ENCODE measurements at places on chromosomes 5 and 9.

DNA sequence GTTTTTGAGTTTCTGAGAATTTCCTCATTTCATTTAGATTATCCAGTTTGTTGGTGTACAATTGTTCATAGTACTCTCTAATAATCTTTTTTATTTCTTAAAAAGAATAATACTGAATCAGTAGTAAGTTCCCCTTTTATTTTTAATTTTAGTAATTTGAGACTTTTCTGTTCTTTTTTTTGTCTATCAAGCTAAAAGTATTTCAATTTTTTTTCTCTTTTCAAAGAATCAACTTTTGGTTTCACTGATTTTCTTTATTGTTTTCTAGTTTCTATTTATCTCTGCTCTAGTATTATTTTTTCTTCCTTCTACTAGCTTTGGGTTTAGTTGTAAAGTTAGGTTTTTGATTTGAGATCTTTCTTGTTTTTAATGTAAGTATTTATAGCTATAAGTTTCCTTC is 60.6 kb upstream of the ARL15 start:
- DNase-seq, result no peak

GRCh38 chr5:118825226-118825625 is 163.1 kb downstream of the DTWD2 start:
- DNase-seq, result no peak

- no peak for DNase-seq
Measured at GRCh38 chr5:141734501-141735229, 52.6 kb upstream of the ARAP3 start.

DNA sequence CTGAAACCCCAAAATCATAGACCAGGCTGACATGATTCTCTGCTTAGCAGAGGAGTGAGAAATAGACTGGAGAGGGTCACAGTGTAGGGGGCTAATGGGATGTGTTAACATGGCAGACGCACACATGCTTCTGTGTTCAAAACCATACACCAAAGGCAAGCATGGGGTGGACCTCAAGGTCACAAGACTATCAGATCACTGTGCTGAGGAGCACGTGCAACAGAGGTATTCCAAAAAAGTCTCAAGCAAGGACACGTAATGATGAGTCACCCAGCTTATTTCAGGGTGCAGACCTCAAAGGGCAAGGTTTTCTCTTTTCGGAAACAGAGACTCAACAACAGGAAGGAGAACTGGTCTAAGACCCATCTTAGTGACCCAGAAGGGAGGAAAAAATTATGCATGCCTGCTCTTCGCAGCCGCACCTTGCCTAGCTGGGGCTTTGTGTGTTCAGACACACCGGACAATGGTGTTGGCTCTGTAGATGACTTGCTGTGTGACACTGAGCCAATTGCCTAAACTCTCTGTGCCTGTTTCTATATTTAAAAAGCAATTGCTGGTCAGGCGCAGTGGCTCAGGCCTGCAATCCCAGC is 20.3 kb downstream of the WHRN start:
- no peak for DNase-seq

- DNase-seq, result no peak
Measured at GRCh38 chr9:131621551-131622358, 76.4 kb downstream of the PRRT1B start.

GRCh38 chr5:134099288-134099872 is 15.1 kb upstream of the TCF7 start:
- no peak for DNase-seq

GRCh38 chr5:40559306-40559705 is 120.4 kb upstream of the PTGER4 start:
- DNase-seq, result no peak

- no peak for DNase-seq
Measured at GRCh38 chr5:24094081-24094679, 550.6 kb downstream of the CDH10 start.

GRCh38 chr5:100690036-100690560 is 154.9 kb downstream of the FAM174A start:
- DNase-seq, result no peak

DNA sequence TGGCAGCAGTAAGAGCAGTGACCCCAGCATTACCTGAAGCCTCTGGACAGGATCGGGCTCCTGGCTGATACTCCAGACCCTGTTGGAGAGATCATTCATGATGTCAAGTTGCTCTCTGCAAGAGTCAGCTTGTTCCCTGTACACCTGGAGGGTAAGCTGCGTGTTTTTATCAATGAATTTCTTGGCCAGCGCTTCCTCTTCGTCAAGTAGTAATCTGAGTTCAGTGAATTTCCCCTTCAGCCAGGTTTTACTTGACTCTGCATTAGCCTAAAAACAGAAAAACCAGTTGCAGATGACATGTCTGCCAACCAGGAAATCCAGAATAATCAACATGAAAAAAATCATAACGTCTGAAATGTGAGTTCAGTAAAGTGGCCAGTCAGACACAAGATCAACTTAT is 19.1 kb downstream of the TRIM14 start:
- DNase-seq, result no peak

GRCh38 chr9:133153227-133154096 is 10.3 kb downstream of the GBGT1 start:
- no peak for DNase-seq

GRCh38 chr9:136237486-136238341 is 7.9 kb downstream of the QSOX2 start:
- no peak for DNase-seq

GRCh38 chr9:108620767-108621166 is 235.0 kb downstream of the ACTL7B start:
- DNase-seq, result no peak

GRCh38 chr5:32020271-32020670 is 153.8 kb downstream of the GOLPH3 start:
- peak; percentile 57 for DNase-seq

- DNase-seq, result peak; percentile 21
Measured at GRCh38 chr5:173029499-173029921, 26.6 kb upstream of the CREBRF start.

- DNase-seq, result no peak
Measured at GRCh38 chr5:119071561-119071995, 691 bp downstream of the DMXL1 start.

GRCh38 chr5:151970885-151971284 is 46.2 kb upstream of the GLRA1 start:
- no peak for DNase-seq

DNA sequence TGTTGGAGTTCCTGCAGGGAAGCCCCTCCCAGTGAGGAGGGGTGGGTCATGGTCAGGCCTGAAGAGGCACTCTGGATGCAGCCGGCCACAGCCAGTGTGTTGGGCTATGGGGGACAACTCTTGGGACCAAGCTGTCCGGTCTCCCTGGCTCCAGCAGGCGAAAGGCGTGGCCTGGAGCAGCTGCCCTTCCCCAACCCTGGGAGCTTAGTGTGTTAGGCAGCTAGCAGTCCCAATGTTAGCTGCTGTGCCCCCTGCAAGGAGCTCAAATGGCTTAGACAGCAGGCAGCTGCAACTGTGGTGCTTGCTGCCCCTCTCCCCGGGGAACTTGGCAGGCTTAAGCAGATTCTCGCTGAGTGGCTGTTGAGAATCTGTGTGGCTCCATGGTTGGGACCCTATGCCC is 67.5 kb upstream of the ACTBL2 start:
- DNase-seq, result no peak

DNA sequence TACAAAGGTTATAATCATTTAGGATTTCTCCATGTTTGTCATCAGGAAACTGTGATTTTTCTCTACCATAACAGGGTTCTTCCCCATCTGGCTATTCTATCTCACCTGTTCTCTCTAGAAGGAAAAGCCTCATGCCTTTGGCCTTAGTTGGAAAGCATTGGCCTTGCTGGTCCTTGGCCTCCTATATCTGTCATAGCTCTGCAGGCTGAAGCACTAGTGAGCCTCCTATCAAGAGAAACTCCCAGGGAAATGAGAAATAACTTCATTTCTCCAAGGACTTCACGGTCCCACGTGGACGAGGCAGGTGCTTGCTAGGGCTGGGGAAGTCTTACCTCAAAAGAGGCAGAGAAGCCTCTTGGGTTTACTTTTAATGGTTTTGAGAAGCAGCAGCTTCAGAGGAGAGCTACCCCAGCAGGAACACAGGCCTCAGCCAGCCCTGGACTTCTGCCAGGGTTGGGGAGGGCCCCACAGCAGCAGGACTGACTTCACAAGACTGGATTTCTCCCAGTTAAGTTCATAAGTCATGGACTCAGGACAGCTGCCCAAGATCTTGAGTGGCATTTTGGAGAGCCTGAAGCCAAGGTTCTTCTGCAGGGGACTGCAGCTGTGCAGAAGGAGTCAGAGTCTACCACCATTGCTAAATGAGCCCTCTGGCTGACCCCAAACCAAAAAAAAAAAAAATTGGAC is 15.8 kb upstream of the PSAT1 start:
- no peak for DNase-seq

DNA sequence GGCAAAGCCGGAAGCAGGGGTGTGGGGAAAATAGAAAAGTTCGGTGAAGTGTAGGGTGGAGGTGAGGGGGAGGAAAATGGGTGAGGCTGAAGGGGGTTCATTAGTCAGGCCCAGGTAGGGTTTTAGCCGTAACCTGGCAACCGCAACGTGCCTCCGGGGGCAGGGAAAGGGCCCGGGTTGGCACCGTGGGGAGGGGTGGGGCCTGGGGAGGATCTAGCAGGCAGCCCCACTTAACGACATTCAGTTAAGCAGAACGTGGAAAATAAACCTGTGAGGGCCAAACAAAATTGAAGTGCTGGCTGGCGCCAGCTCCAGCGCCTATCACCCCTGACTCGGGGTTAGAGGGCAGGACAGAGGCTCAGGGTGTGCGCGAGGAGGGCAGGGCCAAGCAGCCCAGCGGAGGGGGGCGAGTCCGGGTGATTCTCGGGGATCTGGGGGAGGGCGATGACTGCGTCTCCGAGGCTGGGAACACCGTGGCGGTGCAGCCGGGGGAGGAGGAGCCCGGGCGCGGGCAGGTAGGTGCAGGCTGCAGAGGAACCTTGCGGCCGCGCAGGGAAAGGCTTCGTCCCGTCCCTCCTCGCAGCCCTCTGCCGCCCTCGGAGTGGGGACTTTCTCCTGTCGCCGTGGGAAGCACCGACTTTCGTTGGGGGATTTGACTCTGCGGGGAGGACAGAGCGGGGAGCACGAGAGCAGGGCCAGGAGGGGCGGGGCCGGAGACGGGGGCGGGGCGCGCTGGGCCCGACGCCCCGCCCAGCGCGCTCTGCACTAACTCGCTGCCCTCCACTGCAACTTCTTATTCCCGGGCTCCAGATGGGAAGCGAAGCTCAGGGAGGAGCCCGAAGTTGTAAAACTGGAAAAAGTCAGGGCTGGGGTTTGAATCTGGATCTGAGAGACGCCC is 5.1 kb downstream of the RGS14 start:
- no peak for DNase-seq

DNA sequence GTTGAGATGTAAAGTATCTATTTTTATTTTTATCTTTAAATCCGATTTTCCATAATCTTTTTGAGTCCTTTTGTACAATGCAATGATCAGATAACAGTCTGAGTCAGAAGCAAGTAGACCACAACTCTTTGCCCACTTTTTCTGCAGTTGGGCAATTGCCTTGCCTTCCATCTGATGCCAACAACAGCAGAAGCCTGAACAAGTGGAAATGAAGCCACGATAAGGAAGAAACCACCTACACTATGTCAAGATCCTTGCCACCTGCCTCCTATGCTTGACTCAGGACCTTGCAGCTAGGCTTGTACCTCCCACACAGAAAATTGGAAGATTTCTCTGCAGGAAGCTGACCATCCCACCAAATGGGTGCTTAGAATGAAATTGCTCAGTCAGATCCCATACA is 78.6 kb downstream of the ANXA1 start:
- DNase-seq, result no peak

DNA sequence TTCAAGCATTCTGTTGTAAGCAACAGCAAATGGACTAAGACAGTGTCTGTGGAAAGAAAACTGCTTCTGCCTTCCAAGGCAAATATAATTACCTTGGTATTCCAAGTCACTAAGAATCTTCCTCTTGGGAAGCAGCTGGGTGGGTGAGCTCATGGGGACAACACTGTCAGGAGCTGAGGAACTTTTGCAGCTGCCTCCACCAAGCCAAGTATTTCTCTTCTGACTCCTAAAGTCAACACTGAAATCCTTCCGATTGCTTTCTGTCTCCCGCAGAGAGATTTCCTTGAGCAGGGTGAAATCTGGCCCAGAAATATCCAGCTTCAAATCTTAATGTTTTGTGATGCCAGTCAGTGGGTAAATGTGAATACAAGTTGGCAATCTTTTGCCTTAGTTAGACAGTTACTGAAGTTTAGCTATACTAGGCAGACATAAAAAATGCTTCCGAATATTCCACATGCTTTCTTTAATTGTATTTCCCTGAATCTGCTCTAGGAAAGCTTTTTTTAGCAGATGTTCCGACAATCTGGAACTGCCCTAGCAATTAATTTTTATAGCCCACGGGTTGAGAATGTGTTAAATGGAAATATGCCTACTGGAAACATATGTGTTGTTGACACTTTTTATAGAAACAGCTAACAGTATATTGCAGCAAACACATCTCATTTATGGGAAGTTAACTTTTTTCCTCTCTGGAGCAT is 369.9 kb upstream of the DAB2 start:
- DNase-seq, result no peak

- no peak for DNase-seq
Measured at GRCh38 chr9:77707383-77708063, 59.4 kb upstream of the GNA14 start.

GRCh38 chr5:144139586-144139985 is 30.9 kb downstream of the YIPF5 start:
- DNase-seq, result no peak

DNA sequence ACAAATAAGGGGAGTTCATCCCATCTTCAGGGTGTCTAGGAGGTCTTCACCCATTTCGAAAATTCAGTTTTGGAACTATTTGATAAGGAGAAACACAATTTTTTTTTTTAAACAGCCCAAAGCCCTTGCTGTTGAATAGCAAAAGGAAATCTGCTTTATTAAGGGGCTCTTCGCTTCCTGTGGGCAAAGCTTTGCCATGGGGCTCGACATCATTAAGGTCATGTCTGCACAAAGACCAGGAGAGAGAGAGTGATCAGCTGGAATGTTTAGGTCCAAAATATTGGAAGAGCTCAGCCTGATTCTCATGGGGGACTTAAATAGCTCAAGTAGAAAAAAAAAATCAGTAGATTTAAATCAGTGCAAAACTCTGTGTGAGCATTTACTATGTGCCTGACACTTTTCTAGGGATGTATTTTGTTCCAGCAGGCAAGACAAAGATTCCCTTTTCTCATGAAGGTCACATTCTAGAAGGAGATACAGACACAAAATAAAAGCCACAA is 564.6 kb upstream of the KLF4 start:
- no peak for DNase-seq

GRCh38 chr9:134314950-134315715 is 11.1 kb upstream of the RXRA start:
- DNase-seq, result no peak

DNA sequence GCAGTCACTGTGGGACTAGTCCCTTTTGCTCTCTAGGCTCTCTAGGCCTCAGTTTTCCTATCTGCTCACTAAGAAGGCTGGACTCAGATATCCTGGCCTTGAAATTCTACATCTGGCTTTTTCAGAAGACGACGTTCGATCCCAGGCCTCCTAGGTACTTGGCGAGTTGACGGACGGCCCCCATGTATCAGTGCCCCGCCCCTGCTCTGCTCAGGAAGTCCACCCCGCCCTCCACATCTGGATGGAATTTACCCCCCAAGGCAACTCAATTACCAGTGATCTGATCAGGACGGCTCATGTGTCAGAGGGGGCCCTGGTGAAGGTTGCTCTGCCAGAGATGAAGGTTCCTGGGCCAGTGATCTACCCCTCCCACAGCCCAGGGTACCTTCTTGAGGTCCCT is 44.1 kb upstream of the SYNPO start:
- no peak for DNase-seq

All from bone marrow (tissue), 2 donors.